B cell (primary cell): ENCODE measurements at places on chromosomes 13 and 19. TPM values are rescaled to one million over a fixed set of nuclear protein-coding genes. Genes with fewer than 3 reads are reported as not detected.

FFAR1 gene
- total RNA-seq = 3.0 and 3.3 TPM in 2 replicates

GRCh38 chr13:21639561-21639960, 31.3 kb upstream of the FGF9 start:
- no peaks in the 10 kb centered on the region for H3K4me1 ChIP-seq
- no peak overlapping the region for H3K4me3 ChIP-seq
- H3K27ac ChIP-seq = no peak overlapping the region
- no peaks in the 10 kb centered on the region for H3K36me3 ChIP-seq
- peaks cover 8% of the 10 kb centered on the region for H3K27me3 ChIP-seq

ZNF575 gene
- 4.0 and 5.2 TPM in 2 replicates for total RNA-seq

DMKN gene
- total RNA-seq = 1.8 and 4.5 TPM in 2 replicates

GRCh38 chr19:31128291-31128690, 220.9 kb downstream of the TSHZ3 start:
- H3K27ac ChIP-seq = no peak overlapping the region
- no peaks in the 10 kb centered on the region for H3K27me3 ChIP-seq

- H3K4me1 ChIP-seq = no peaks in the 10 kb centered on the region
- no peaks in the 10 kb centered on the region for H3K27me3 ChIP-seq
- no peak for DNase-seq
- H3K36me3 ChIP-seq = no peaks in the 10 kb centered on the region
- no peak overlapping the region for H3K27ac ChIP-seq
Measured at GRCh38 chr13:101755228-101755887, 302.9 kb downstream of the ITGBL1 start.

GRCh38 chr13:50586414-50587083, 256.9 kb downstream of the DLEU7 start:
- H3K36me3 ChIP-seq = no peaks in the 10 kb centered on the region
- peaks cover 55% of the 10 kb centered on the region for H3K4me1 ChIP-seq
- peak overlapping the region; percentile 77 for H3K27ac ChIP-seq
- no peak for DNase-seq
- no peak overlapping the region for H3K4me3 ChIP-seq
